ENCODE measurements at places on chromosomes 4 and X. TPM values are rescaled to one million over a fixed set of nuclear protein-coding genes. Genes with fewer than 3 reads are reported as not detected.

The TNIP3 gene
- total RNA-seq = not detected

The CDKL2 gene
- not detected for total RNA-seq

The KLKB1 gene
- 0.68 TPM for total RNA-seq

The PRPS2 gene
- 18.5 TPM for total RNA-seq

The CDS1 gene
- total RNA-seq = 1.1 TPM

The TRO gene
- total RNA-seq = 6.6 TPM

The GAGE1 gene
- total RNA-seq = not detected

The ARHGAP24 gene
- 61.6 TPM for total RNA-seq

The UGT2B17 gene
- total RNA-seq = not detected

The TKTL2 gene
- total RNA-seq = not detected

The MEPE gene
- total RNA-seq = not detected

The CFAP47 gene
- 0.22 TPM for total RNA-seq

The SPANXB1 gene
- not detected for total RNA-seq

The APLN gene
- total RNA-seq = 0.19 TPM

The GABRQ gene
- total RNA-seq = not detected

The KLHL4 gene
- 0.57 TPM for total RNA-seq

The F11 gene
- total RNA-seq = not detected

Measured in subcutaneous adipose tissue (tissue), 4 donors.